AG08395 (cell line): ENCODE measurements at places on chromosomes 1 and 21.
A peak's percentile ranks its signal among the peaks of the same experiment; 100 is the strongest.

DNA sequence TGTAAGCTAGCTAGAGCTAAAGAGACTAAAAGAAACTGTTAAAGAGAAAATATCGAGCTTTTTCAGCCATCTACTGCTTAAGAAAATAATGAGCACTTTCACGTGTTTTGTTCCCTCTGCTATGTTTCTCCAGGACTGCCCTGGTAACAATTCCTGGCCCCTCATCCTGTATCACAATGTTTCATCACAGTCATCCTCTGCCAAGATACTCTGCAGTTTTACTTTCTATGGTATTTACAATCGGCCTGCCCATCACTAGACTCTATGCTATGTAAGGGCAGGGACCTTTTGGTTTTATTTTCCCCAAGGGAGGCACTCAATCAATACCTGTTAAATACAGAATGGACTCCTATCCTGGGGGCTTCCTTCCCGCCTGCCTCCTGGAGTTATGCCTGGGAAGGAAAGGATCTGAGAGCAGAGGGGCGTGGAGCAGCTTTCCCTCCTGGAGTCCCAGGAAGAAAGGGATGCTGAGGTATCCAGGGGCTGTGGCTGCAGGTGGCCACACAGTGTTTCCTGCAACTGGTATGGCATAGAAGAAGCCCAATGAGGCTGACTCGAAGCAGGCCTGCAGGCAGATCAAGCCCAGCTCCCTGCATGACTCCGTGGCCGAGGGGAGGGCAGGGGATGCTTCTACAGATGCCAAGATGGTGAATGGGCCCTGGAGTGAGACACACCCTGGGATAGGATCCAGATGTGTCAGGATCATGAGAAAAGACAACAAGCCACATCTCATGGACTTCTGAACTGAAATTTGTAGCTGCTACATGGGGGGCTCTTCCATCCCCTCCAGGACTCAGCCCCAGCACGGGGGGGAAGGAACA lies 52.9 kb downstream of the MATN1 start:
- peak; percentile 85 for DNase-seq

DNA sequence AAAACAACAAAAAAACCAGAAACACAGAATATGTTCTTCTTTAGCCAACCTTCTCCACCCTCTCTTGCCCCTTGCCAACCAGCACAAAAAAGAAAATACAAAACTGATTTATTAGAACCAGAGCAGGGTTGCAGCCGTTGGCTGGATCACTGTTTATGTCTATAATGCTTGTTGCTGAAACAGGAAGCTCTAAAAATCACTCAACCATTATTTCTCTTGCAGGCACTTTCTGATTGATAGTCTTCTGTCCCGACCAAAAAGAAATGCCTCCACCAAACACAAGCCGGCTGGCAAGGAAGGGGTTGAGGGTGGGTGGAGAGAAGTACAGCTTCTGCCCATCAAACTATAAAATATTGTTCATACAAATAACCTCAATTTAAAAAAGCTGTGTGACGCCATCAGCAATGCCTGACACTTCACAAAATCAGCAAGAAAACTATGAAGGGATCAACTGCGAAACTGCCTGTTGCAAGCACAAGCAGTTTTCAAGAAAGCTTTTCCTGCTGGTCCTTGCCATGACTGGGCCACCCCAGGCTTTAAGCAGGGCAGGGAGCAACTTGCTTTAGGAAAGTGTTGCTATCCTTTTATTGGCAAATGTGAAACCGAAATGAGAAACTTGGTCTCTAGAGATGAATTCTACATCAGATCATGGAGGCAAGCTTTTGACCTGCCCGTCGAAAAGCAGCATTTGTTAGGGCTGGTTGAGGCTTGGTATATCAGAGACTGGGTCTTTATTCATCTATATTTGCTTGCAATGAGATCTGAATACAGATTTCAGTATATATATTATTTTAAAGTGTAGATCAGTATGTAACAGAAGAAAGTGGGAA lies 174.2 kb downstream of the RUNX1 start:
- DNase-seq = no peak

DNA sequence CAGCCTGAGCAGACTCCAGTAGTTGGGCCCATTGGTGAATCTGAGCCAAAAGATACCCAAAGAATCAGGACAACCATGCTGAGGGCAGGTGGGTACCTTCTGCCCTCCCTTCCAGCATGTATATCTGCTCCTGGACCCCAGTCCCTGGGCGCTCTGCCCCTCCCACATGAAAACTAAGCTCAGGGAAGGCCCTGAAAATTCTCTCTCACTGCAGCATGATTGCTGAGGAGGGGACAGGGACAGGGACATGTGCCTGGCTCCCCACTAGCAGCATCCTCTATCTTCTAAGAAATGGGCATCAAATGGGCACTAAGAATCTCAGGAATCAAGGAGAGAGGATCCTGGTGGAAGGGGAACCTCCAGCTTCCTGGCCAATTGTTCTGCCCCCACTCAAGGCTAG lies 446.0 kb downstream of the MATN1 start:
- no peak for DNase-seq

DNA sequence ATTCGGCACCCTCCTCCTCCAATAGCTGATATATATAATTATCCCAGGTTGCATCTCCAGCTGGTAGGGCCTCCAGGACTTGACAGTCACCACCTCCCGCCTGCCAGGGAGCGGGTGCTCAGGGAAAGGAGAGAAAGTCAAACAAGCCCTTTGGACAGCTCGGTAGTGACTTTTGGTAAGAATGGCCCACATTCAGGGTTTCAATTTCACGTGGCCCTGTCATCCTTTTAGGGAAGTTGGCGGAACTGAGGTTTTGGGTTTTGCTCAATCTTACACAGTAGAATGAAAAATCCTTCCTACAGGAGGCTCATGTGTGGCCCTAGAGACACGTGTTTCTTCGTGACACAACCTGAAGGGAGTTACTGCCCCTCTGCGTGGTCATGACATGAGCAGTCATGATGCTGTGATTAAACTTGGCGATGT lies 44.2 kb downstream of the CAPN8 start:
- DNase-seq = no peak

- DNase-seq = peak; percentile 81
Observed at GRCh38 chr1:85612704-85613361, 32.3 kb downstream of the CCN1 start.

- no peak for DNase-seq
Observed at GRCh38 chr1:46681333-46682034, 9.8 kb downstream of the TEX38 start.

DNA sequence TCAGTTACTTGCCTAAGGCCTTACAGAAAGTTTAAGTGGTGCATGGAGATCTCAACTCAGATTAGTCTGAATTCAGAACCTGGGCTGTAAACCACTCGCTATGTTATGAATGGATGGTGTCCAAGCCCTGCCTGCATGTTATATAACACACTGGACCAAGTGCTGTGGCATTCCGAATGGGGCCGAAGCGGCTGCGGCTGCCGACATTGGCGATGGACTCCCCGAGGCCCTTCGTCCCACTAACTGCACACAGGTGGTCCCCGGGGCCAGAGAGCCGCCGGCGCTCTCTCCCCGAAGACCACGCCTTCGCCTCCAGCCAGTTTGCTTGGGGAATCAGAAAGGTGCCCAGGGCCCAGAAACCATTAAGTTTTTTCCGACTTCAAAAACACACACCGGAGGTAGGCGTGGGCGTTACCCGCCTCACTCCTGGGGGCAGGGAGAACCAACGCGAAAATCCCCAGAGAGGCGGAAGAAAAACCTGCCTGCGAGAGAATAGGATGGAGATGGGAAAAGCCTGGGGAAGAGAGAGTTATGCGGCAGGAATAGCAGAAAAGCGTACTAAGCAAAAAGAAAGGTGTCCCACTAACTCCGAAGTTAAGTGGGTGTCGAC lies 579 bp upstream of the TENT5C start:
- DNase-seq = peak; percentile 12

DNA sequence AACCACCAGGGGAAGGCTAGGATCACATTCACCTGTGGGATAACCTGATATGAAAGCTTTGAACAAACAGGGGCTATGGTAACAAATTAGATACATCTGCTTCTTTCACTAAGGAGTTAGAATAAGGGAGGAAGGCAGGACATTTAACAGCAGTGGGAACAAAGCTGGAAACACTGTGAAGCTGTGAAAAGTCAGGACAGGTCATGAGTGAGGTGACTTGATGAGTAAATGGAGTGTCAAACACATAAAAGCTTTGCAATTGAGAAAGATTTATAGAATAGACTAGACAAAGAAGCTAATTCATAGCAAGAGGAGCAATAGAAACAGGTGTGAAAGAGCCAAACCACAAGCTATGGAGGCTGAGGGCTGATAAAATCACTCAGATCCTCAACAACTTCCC lies 110.0 kb downstream of the ASTN1 start:
- DNase-seq = no peak

GRCh38 chr1:219837274-219837993 lies 90.9 kb downstream of the SLC30A10 start:
- DNase-seq = peak; percentile 24

DNA sequence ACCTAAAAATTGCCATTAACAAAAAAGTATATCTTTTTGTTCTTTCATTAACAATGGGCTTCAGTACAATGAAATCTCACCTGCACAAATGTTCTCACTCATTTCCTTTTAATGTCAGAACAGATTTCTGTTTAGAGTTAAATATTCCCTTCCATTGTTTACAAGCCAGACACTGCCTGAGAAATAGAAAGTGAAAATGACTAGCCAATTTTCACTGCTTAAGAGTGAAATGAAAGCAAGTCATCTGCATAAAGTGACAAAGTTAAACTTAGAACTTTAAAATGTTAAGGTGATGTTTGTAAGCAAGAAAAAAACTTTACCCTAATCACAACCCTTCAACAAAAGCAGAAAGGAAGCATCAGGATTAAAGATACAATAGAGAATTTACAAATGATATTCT lies 27.5 kb downstream of the COA6 start:
- no peak for DNase-seq

GRCh38 chr1:22237433-22238093 lies 94.7 kb upstream of the WNT4 start:
- DNase-seq = no peak

GRCh38 chr1:185249563-185249962 lies 67.5 kb downstream of the IVNS1ABP start:
- no peak for DNase-seq

DNA sequence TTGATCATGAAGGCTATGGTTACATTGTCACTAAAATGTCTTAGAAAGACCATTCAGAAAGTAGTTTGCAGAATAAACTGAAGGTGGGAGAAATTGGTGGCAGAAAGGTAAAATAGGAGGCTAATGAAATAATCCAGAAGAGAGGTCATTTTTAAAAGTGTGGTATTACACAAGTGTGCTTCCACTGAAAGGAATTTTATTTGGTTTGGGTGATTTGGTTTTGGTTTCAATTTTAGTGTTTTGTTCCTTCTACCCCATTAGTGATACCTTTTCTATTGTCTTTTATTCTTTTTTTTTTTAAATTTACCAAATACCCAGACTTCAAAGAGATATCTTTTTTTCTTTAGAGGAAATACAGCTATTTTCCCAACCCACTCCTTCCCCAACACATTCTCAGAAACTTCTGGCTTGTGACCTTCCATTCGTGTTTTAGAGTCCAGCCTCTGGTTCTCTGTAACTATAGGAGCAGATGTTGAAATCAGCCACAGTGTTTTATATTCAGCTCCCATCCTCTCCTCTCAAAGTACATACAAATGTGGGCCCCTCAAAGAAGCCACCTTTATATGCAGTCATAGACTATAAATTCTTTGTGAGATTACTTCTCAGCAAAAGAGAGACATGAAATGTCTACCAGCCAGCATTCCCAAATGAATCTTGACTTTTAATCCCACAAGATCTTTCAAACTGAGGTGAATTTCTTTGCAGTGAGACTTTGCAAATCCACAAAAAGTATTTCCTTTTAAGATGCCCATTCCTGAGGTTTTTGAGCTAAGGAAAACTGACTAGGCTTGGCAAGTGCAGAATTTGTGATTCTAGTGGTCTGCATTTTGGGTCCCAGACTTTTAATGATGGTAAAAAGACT lies 42.0 kb upstream of the PALMD start:
- no peak for DNase-seq

DNA sequence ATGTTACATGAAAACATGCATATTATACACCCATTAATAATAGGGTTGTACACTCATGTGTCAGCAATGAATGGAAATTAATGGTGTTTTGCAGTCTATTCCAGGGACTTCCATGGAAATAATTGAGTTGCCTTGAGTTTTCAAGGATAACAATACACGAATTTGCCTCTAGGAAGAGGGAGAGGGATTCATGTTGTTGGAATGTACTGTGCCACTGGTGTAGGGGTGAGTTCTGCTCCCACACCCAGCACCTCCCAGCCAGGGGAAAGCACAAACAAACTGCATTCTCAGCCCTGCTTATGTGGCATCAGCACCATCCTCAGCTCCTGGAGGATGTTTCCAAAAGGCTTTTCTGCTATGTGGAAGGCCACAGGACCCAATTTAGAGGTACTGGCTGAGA lies 57.8 kb downstream of the BCAR3 start:
- peak; percentile 86 for DNase-seq

DNA sequence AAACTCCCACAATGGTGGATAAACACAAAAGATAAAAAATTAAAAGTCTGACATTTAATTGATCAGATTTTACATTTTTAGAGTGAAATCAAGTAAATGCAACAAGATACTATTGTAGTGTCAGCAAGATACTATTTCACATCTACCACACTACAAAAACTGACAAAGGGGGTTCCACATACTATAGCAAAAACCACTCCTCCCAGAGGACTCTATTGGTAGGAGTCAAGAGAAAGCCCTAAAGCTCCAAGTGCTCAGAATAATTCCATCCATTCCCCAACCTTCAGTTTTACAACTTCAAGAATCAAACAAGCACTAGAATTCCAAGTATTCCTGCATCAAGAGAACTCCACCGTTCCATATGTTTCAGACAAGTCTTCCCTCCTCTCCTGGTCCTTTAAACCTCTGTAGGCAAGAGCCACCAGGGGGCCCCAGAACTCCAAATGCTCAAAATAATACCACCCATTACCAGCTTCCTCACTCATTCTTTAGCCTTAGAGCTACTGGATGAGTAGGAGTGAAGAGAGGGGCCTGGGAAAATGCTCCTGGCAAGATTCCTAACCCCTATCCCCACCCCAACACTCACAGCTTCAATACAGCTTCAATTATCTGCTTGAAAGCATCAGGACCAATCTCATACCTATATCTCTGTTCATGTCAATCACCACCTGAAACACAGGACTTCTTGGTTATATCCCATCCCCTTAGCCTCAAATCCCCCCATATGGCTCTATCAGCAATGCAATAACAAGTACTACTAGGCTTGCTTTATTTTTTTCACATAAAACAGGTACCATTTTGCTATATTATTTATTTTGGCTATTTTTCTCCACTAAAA lies 9.9 kb downstream of the TOR1AIP2 start:
- DNase-seq = peak; percentile 67

GRCh38 chr1:109351457-109351856 lies 44.6 kb upstream of the MYBPHL start:
- no peak for DNase-seq

- DNase-seq = no peak
Observed at GRCh38 chr21:43366656-43367055, 60.3 kb downstream of the SIK1 start.

GRCh38 chr1:232057217-232057895 lies 430.8 kb downstream of the DISC1 start:
- DNase-seq = no peak

DNA sequence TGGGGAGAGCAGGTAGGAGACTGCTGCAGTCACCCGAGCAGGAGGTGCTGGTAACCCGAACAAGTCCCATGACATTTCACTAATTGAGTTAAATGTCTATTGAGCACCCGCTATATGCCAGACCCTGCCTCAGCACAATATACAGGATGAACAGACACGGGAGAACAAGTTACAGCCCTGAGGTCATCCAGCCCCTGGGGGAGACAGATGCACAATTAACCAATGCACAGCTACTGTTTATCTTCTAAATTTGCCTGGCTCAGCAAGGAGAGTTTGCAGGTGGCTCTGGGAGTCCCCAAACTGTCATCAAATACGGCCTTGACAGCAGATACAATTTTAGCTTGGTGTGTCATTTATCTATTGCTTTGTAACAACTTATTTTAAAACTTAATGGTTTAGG lies 18.1 kb downstream of the CITED4 start:
- DNase-seq = no peak
